ENCODE measurements at places on chromosomes 4 and X.

GRCh38 chr4:139746431-139747171 lies 81.0 kb downstream of the MGST2 start:
- DNase-seq: no peak

GRCh38 chr4:6907658-6908191 lies 1.9 kb upstream of the TBC1D14 start:
- no peak for DNase-seq

DNA sequence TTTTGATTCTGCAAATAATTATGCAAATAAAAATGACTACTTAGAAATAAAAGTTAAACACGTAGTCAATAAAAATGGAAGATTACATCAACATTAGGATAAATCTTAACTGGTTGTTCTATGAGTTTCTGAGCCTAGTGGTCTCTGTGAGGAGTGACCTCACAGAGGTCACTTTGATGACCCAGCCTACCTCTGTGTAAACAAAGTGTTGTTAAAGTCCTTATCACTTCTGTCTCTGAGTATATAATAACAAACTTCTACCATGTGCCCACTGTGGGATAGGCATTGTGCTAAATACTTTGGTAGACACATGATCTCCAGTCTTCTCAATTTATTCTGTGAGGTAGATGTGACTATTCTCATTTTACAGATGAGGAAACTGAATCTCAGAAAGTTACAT lies 85.4 kb downstream of the PDE5A start:
- DNase-seq: no peak

GRCh38 chrX:10022580-10023245 lies 55.6 kb downstream of the CLDN34 start:
- DNase-seq: peak; percentile 88

DNA sequence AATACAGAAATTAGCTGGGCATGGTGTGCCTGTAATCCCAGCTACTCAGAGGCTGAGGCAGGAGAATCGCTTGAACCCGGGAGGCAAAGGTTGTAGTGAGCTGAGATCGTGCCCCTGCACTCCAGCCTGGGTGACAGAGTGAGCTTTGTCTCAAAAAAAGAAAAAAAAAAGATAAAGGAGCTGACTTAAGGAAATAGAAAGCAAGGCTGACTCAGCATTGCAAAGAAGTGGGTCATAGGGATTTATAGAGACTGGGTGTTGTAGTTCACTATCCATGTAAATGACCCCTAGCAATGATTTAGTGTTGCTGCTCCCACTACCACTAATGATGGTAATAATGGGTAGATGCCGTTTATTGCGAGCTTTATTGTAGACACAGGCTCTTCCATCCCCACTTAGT lies 47.6 kb downstream of the ADD1 start:
- DNase-seq: peak; percentile 37

GRCh38 chr4:95304898-95305297 lies 243.9 kb downstream of the UNC5C start:
- peak; percentile 35 for DNase-seq

DNA sequence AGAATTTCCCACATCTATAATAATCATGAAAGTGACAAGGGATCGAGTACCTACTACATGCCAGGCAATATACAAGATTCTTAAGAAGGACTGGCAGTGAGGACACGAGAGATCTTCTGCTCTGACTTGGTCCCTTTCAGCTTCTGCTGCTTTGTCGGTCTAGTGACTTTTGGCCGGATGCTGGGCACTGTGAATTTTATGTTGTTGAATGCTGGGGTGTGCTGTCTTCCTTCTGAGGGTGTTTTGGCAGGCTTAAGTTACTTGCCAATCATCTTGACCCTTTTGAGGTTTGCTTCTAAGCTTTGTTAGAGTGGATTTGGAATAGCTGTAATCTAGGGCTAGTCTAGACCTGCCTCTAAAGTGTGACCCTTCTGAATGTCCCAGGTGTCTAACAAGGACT lies 23.5 kb downstream of the NAT8L start:
- no peak for DNase-seq

DNA sequence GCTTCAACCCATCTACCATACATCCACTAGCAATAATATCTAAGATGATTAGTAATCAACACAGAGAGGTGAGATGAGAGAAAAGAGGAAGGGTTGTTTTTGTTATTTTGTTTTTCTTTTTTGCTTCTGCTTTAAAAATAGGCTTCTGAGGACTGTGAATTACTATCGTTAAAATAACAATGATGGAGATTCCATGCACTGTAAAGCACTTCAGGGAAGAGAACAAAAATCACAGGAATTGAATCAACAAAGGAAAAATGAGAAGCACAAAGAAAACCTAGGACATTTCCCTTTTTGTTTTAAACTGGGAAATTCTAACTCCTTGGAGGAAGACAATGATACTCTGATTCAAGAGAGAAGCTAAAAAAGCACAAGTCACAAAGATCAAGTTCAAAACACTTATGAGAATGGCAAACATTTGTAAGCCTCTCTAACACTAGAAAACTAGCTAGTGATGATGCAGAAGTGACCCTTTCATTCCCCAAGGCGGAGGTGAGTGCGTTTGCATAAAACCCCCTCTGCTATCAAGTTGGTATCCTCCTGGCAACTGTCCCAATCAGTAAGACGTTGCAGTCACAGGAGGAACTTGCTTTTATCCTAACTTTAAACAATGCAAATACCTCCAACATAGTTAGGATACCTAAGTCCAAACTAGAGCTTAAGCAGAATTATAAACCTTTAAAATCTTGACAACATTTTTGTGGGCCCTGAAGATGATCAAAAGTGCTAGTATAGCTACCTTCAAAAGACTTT lies 308.5 kb downstream of the CAMK2D start:
- peak; percentile 83 for DNase-seq

- peak; percentile 81 for DNase-seq
Observed at GRCh38 chrX:12978205-12979025, 3.5 kb downstream of the TMSB4X start.

DNA sequence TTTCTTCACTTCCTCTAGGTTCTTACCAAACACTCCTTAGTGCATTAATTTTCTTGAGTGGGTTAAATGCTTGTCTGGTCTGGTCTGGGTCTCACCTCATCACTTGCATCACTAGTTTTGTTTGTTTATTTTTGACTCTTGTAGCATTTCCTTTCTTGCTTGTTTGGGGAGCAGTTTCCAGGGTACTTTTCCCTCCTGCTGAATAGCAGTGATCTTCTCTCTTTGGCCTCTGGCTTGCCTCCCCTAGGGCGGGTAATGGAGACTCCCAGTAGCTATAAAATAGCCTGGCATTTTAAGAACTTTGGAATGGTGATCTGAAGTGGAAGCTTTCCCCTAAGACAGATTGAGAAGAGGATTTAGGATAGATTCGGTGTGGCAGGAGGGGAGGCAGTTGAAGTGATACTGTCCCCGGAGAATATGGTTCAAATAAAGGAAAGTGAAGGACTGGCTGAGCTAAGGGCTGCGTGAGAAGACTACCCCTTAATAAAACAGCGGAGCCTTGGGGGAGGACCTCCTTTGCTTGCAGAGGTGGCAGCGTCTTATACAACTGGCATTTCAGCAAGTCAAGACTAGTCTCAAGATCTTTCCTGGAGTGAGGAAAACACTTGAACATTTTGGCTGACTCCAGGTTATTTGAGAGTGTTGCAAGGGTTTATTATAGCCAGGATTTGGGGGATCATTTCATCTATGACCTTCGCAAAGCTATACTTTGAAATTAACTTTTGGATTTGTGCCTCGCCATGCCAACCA lies 190.6 kb downstream of the FRAS1 start:
- no peak for DNase-seq

GRCh38 chr4:6195602-6196319 lies 4.6 kb downstream of the JAKMIP1 start:
- no peak for DNase-seq

DNA sequence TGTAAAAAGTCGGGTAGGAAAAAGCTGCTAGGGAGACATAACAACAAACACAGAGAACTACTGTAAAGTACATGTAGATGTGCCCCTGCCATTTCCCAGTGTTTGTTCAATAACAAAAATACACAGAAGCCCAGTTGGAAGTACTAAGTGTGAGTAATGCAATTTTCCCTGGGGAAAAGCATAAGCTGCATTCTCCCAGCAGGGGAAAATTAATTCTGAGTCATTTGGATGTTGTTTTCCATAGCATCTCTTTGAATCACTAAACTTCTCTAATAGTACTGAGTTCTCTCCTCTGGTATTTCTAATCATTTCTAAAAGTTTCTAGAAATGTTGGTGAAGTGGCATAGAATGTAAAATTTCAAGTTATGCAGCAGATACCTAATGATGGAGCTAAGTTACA lies 1114.9 kb downstream of the C4orf33 start:
- peak; percentile 88 for DNase-seq

DNA sequence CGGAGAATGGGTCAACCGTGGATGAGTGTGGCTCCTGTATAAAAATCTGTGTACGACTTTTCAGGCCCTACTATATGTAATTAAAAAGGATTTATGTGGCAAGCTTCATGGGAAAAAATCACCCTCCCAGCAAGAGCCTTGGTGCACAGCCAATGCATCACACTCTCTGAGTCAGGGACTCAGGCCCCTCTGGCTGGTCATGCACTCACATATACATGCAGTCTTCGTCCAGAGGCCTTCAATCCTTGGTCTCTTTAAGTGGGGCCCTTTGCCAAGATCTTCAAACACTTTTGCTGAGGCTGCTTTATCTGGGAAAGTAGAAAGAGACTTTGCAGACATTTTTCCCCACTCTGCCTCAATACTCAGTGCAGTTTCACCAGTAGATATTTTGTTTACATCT lies 311.4 kb upstream of the FSTL5 start:
- DNase-seq: peak; percentile 12

DNA sequence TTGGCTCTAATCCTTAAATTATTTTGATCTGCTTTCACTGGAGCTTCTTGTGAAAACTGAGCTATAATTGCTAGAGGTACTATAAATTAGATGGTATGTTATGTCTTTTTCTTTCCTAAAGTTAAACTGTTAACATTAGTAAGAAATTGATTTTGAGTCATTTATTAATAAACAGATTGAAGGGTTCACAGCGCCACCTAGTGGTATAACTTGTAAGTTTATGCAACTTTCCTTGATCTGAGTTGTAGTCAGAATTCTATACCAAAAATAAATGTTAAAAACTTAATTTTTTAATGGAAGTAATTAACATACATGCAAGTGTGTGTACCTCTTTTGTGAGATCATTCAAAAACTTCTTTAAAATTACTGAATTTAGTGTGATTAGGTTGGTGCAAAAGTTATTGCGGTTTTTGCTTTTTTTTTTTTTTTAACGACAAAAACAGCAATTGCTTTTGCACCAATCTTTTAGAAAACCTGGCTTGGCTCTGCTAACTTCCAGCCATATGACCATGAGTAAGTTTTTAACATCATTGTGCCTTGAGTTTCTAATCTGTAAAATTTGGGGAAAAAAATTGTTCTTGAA lies 151.5 kb downstream of the CENPC start:
- DNase-seq: peak; percentile 29

DNA sequence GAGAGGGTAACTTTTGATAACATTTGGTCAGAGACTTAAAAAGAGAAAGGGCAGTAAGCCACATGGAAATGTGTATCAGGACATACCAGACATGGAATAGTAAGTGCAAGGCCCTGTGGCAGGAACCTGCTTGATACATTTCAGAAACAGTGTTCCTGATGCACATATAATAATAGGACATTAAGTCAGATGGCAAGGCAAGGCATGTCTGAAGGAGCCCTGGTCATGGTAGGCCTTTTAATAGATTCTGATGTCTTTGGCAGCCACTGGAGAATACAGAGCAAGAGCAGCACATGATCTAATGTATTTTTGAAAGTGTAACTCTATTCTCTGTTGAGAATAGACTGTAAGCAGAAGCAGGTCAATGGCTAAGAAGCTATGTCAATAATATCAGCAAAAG lies 279.7 kb downstream of the CAMK2D start:
- no peak for DNase-seq

- DNase-seq: no peak
Observed at GRCh38 chrX:51878056-51878455, 15.4 kb upstream of the MAGED1 start.

GRCh38 chrX:5998456-5998855 lies 230.2 kb downstream of the NLGN4X start:
- no peak for DNase-seq

GRCh38 chrX:41661366-41662095 lies 27.2 kb upstream of the GPR34 start:
- no peak for DNase-seq

GRCh38 chr4:189525304-189525703 lies 415.4 kb upstream of the FRG1 start:
- no peak for DNase-seq

GRCh38 chr4:147590249-147590920 lies 26.8 kb upstream of the TMEM184C start:
- DNase-seq: peak; percentile 81

DNA sequence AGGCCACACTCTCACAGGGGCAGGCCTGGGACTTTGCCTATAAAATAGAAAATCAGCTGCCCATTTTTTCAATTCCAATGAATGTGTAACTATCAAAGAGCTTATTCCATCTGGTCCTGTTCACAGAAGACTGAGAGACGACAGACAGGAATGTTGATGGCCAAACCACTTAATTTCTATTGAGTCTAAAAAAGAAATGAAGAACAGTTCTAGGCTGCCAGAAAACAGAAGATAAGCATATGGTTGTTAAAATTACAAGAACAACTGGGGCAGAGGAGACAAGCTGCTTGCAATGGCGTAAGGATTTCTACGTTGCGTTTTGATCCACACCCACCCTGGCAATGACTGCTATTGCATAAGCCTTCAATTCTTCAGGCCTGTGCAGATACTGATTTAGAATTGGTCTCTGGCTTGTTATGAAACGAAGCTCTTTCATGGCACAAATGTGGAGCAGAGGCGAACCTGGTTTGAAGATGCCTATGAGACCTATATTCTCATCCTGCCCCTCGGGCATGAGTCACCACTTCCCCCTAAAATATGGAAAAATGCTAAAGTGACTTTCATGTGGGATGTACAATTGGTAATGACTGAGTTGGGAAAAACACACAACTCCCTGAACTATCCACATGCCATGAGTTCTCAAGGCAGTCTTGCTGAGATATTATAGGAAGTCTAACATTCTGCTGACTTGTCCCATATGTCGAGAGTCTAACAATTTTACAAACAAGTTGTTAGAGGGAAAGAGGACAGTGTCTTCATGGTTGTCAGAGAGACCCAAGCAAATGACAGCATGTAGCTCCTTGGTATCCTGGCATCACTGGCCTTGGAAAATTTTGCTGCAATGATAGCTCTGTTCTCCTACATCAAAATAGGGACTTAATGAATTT lies 37.9 kb upstream of the SORBS2 start:
- no peak for DNase-seq

GRCh38 chrX:115399306-115399705 lies 109.8 kb downstream of the LUZP4 start:
- no peak for DNase-seq

GRCh38 chrX:48521353-48522243 lies at the start of gene EBP:
Gene EBP (plus strand): TSS chrX:48521808. CDS start chrX:48523772, 1,964 bp downstream.
- DNase-seq: peak; percentile 81

- no peak for DNase-seq
Observed at GRCh38 chrX:57286507-57287251, at the start of gene FAAH2. Gene FAAH2 (plus strand): TSS chrX:57286706. CDS start chrX:57286826, 120 bp downstream.

DNA sequence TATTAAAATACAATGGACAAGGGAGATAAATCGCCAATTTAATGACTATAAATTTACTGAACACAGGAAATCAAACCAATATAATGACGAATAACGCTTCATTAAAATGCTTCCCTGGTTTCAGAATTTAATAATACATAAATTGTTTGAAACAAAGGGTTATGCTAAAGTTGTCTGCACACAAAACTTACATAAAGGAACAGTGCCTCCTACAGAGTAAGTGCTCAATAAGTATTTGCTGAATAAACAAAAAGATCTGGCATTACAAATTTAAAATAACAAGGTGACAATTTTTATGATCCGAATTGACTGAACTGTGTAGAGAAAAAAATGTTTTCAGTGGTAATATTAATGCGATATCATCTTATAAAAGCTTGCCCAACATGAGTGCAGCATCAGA lies 69.6 kb downstream of the NOCT start:
- DNase-seq: no peak

- DNase-seq: no peak
Observed at GRCh38 chr4:98101988-98102387, 41.3 kb downstream of the STPG2 start.
